ENCODE measurements at places on chromosomes 3 and 15.

- no peak for DNase-seq
Observed at GRCh38 chr3:194826594-194826993, 140.9 kb downstream of the FAM43A start.

GRCh38 chr3:103052236-103052830, 617.5 kb downstream of the ZPLD1 start:
- DNase-seq, result no peak

DNA sequence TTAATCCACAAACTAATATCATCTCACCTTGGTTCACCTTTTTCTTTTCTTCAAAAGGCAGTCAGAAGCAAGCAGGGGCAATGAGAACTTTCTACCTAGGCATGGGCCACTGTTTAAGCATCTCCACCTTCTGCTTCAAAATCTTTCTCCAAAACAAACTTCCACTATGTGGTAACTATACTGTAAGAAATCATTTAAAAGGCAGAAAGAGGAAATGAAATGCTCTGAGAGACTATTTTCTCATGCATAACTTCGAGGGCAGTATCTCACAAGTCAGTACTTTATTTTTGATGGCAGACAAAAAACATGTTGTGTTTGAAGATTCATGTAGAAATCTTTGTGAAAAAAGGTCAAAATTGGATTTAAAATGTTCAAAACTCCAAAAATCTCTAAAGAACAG, 419.7 kb downstream of the ZBTB20 start:
- no peak for DNase-seq

DNA sequence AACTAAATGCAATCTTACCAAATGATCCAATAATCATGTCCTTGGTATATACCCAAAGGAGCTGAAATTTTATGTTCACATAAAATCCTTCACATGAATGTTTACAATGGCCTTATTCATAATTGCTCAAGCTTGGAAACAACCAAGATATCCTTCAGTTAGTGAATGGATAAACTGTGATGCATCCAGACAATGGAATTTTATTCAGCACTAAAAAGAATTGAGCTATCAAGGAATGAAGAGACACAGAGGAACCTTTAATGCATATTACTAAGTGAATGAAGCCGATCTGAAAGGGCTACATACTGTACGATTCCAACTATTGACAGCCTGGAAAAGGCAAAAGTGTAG, 168.4 kb downstream of the PDE8A start:
- DNase-seq, result no peak

DNA sequence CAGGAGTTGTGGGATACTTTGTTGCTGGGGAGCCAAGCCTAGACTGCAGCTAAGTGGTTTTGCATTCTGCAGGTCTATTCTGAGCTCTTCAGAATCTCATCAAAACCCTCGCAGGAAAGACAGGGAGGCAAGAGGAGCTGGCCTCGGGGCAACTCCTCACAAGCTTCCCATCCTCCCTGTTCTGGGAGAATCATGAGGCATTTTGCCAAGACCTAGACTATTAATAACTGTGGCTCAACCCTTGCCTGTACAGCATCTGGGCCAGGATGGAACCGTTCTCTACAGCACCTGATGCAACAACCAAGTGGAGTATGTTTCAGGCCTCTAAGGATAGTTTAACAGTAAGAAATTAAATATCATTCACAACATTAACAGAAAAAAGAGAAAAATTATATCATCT, 20.2 kb upstream of the SLC6A20 start:
- DNase-seq, result no peak

DNA sequence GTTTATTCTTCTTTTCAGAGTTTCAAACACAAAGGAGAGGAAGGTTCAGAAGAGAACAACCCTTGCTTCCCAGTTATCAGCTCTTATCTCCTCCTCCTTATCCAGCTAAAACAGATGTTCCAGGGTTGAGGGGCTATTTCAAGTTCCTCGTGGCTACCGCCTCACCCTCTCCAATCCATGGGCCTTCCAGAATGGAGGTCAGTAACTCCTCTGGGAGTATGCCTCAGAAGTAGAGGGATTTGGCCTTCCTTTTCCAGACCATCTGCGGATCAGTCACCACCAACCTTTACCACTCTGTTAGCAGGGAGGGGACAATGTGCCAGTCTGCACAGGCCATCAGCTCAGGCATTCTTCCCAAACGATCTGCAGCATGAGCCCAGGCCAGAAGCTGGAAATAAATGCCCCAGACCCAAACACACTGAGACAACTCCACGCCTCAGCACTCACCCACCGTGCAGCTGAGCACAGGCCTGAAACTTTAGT, 14.8 kb downstream of the HTR3C start:
- DNase-seq, result no peak

DNA sequence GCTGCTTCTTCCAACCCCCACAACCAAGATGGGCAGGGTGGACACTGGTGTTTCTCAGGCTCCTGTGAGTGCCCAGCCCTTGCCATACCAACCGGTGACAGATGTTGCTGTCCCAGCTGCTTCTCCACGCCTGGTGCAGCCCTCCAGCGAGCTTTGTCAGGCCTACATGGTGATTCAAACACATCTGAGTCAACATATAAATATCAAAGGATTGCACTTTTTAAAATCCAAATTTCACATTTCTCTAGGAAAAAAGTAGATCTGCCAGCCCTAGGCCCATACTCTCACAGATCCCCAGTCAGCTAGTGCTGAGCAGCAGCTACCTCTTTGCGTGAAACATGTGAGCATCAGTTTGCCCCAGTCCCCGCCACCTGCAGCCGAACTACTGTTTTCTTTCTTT, 52.7 kb downstream of the RPN1 start:
- DNase-seq, result no peak

GRCh38 chr15:49855917-49856637, 235.2 kb downstream of the DTWD1 start:
- no peak for DNase-seq

DNA sequence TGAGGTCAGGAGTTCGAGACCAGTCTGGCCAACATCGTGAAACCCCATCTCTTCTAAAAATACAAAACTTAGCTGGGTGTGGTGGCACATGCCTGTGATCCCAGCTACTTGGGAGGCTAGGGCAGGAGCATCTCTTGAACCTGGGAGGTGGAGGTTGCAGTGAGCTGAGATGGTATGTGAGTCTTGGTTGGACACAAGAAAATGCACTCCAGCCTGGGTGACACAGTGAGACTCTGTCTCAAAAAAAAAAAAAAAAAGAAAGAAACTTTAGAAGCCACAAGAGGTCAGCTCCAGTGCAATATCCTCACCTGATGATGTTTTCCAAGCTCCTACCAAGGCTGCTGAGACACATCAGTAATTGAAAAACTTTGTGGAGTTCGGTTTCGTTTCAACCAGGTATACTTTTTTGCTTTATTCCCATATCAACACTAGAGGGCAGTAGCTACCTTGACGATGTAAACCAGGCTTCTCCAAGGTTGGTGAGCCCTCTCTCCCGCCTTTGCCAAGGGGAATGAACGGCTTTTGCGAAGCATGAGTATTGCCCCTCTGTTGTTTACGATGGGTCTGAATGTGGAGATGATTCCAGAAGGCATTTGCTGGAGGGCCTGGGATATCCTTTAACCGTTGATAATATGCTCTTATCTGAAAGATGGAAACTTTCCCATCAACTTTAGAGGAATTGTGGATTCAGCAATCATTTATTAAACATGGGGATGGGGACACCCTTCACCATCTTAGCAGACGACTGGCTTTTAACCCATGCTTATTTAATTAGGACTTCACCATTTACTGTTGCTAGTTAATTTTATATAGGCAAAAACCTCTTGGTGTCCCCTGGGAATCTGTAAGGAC, 202.8 kb downstream of the SV2B start:
- peak; percentile 76 for DNase-seq

DNA sequence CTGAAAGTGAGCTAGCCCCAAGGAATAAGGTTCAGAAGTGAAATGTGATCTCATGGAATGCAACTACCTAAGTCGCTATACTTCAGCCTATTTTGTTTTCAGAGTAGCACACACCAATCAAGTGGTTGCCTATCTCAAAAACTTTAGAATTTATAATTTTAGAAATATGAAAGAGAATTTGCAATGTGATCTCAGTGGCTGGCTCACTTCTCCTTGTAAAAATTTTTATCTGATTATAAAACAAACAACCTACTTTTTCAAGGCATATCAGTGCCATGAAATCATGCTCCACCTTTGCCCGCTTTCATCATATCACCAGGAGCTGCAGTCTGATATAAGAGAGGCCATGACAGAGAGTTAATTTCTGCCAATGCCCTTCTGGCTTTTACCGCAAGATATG, 47.3 kb downstream of the CLDN11 start:
- DNase-seq, result no peak

- no peak for DNase-seq
Observed at GRCh38 chr3:169268286-169268776, 395.2 kb downstream of the MECOM start.

DNA sequence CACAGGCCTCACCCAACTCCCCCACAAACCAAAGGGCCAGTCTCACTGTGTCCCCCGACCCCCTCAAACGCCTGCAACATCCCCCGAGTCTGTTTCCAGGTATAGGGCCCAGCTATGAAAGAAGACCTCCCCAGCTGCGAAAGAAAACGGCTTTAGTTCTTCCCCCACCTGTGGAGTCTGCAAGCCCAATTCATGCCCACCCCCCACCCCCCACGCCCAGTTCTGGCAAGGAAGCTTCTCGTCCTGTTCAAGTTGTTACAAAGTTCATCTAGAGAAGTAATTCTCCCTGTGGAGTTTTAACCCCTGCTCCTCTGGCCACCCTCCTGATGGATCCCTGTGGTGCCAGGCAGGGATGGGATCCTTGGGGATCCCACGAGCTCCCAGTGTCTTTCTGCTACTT, 54.4 kb downstream of the CCDC66 start:
- no peak for DNase-seq

- peak; percentile 10 for DNase-seq
Observed at GRCh38 chr3:38651153-38651789, 1.8 kb upstream of the SCN5A start.

DNA sequence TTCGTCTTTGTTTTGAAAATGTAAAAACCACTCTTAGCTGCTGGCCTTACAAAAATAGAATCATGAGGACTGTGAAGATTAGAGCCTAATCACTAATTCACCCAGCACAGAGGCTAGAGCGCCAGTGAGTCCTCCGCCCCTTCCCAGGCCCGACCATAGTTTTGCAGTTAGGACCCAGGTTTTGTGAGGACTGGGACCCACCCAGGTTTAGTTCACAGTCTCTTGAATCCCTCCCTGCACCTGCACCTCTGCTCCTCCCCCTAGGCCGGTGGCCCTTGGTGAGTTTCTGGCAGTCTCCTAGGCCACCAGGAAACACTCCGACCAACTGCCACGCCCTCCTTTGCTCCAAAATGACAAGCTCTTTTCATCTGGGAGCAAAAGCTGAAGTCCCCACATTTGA, 136.0 kb upstream of the CCDC54 start:
- DNase-seq, result peak; percentile 38

- DNase-seq, result no peak
Observed at GRCh38 chr15:73712107-73712506, 27.9 kb downstream of the CD276 start.

DNA sequence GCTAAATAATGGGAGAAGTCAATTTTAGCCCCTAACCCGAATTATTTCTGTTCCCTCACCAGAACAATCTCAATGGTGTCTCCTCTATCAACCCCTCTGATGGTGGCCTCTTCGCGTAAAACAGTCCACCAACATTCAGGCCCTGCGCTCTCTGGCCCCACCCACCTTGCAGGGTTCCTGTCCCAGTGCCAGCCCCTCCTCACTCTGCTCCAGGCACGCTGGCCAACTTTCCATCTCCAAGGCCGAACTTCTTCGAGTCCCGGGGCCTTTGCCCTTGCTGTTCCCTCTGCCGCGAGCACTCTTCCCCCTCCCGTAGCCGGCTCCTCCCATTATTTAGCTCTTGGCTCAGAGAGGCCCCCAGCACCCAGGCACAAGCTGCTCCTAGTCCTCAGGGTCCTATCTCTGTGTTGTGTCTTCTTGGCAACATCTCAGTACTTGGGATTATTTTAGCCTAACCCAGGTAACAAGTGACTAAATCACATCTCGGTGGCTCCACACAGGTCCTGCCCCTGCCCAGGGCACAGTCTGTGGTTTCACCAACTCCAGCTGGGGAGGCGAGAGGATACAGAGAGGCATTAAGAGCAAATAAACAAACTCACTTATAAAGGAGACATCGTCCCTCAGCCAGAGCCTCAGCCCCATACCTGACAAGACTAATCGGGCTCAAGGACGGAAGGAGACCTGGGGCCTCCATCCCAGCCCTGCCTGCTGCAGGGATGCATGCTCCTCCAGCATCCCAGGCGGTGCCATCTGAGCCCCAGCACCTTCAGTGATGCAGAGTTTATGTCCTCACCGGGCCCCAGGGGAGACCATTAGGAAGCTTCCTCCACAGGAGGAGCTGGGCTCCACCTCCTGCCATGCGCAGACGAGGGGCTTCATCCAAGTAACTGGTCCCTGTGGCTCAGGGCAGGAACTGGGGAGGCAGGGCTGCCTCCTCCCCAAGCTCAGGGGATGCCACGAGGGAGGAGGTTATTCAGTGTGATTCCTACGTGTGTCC, 19.7 kb upstream of the IQSEC1 start:
- no peak for DNase-seq

- DNase-seq, result no peak
Observed at GRCh38 chr3:184772667-184773272, 39.2 kb upstream of the VPS8 start.
